CD4-positive, alpha-beta T cell treated with Interleukin-17A for 1 hour (primary cell): ENCODE measurements at places on chromosomes 16 and 17.

- no peak for DNase-seq
These were observed 35.8 kb downstream of the MSI2 start for GRCh38 chr17:57292091-57292490.

GRCh38 chr17:30290696-30291542 lies 825 bp downstream of the BLMH start:
- peak; percentile 29 for DNase-seq

DNA sequence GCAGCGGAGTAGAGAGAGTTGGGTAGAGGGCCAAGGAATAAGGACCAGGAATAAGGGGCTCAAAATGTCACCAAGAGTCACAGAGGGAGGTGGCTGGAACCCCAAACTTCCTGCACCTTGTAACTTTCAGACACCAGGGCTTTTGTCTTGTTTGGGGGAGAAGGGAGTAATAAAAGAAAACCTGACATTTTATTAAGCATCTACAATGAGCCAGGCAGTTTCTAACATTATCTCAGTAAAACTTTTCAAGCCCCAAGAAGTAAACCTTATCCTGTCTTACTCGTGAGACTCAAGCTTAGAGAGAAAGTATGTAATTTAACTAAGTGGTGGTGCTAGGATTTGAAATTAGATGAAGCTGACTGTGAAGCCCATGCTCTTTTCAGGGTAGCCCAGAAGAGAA lies 848 bp upstream of the MTMR4 start:
- no peak for DNase-seq

DNA sequence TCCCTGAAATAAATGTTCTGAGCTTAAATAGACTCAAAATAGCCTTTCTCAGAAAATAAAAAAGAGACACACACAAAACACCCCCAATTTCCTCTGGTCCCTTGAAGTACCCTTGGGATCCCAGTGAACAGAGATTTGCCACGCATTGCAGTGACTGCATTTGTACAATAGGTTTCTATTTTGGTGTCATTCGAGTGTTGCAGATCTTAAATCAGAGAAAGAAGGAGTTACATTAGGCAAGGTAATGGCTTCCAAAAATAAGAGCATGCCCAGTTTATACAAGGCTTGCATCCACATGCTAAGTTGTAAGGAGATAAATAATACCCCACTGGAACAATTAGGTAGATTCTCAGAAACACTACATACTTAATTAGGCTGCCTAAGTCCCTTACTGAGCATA lies 2.2 kb downstream of the TOX3 start:
- DNase-seq, result no peak

DNA sequence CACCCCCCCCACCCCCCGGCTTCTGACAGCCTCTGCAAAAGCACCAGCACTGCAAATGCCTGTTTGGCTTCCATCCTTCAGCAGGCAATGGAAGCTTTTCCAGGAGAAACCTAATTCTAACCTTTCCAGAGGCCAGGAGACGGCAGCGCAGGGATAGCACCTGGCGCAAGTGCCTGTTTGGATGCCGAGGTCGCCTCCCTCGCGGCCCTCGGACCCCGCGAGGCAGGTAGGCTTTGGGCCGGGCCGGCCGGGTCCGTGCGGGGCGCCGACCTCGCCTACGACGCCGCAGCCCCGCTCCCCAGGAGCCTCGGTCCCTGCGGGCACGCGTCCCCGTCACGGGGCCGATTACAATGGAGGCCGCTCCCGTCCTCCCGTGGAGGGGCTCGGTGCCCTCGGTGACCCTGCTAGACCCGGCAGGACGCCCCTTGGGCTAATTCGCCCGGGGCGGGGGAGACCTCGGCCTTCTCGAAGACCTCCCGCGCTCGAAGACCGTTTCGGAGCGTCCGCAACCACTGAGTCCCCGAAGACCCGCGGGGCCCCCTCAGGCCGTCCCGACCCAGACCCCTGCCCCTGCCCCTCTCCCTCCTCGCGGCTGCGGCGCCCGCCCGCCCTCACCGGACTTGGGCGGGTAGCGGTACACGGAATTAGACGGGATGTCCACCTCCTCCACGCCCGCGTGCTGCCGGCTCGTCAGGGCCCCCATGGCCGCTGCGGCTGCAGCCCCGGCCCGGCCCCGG lies 587 bp downstream of the RNF157 start:
- DNase-seq, result no peak

DNA sequence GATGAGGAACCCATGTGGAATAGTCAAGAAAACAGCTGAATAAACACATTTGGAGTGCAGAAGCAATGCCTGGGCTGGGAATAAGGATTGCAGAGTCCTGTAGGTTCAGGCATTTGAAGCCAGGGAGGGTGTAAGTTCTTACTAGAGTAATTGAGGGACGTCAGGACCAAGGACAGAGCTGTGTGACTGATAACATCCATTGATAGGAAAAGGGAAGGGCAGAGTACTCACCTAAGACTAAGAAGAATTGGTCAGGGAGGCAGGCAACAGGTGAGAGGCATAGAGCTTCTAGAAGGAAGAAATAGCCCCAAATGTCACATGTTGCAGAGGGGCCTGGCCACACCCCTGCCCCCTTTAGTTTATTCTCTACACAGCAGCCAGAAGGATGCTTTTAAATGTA lies 79.8 kb upstream of the TMEM132E start:
- DNase-seq, result no peak

DNA sequence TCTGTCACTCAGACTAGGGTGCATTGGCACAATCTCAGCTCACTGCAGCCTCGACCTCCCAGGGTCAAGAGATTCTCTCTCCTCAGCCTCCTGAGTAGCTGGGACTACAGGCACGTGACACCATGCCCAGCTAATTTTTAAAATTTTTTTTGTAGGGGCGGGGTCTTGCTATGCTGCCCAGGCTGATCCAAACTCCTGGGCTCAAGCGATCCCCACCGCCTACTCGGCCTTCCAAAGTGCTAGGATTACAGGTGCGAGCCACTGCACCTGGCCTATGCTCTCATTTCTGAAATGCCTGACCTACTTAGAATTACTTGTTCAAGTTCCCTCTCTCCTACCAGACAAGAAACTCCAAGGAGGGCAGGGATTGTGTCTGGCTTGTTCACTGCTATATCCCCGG lies 5.1 kb upstream of the GP2 start:
- no peak for DNase-seq

GRCh38 chr16:52618753-52619497 lies 72.0 kb upstream of the TOX3 start:
- DNase-seq, result no peak

DNA sequence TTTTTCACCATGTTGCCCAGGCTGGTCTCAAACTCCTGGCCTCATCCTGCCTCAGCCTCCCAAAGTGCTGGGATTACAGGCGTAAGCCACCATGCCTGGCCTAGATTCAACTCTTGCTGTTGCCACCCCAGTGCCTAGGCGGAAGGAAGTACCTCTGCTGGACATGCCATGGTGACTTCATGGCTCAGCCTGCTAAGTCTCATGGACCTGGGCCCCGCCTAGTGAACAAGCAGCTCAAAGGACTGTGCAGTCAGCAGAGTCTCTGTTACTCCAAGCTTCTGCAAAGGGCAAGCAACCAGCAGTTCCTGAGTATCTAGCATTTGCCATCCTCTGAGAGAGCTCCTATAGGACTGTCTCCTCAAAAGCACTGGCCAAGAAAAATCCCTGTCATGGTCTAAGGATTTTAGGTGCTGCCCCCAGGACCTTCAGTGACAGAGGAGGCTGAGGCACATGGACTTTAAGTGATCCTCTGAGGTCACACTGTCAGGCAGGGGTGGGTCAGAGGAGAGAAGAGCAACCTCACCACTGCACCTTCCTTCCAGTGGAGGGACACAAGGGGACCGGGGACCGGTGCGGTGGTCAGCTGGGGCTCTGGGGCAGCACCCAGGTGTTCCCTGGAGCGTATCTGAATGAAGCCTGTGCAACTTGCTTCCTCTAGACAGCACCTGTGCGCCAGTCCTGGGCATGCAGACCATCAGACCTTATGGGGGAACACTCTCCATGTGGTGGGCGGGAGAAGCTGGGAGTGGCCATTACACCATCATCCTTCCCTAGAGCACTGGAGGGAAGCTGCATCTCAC lies 71.3 kb downstream of the IL21R start:
- DNase-seq, result no peak

- peak; percentile 45 for DNase-seq
These were observed 56.4 kb upstream of the SLC25A19 start for GRCh38 chr17:75345514-75346167.

GRCh38 chr16:16175296-16175695 lies 48.0 kb downstream of the ABCC6 start:
- DNase-seq, result no peak

GRCh38 chr17:80363518-80364090 lies 51.4 kb upstream of the ENDOV start:
- DNase-seq, result no peak

- no peak for DNase-seq
These were observed 327.9 kb downstream of the SLC39A11 start for GRCh38 chr17:72764632-72765041.

DNA sequence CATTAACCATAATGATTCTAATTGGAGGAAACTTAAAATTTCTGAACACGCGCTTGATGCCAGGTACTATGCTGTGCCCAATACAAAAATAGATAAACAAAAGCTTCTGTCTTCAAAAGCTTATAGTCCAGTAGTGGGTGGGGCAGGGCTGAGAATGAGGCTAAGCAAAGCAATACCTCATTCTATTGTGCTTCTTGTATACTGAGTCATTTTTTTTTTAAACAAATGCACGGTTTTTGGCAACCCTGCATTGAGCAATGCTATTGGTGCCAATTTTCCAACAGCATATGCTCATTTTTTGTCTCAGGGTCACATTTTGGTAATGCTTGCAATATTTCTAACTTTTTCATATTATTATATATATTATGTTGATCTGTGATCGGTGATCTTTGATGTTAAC lies 34.7 kb upstream of the HNF1B start:
- DNase-seq, result no peak

DNA sequence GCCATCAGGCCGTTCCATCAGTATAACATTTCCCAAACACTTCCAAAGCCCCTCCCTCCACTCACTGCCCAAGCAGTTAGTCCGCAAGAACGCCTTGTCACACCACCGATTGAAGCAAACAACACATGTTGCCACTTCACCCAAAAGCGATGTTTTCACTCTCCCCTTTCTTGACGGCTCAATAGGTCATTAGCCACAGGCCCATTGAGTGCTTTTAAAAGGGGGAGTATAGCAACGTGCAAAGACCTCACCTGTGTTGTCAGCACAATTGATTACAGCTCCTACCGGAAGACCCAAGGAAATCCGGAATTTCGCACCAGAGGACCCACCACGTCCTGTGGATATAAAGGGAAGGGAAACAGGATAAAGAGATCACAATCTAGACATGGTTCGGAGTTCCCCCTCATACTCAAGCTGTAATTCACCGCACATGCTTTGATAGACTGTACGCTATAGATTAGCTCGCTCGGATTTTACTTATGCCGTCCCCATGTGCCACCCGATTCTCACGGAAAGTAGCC lies 690 bp downstream of the RPL23 start:
- DNase-seq, result peak; percentile 74

DNA sequence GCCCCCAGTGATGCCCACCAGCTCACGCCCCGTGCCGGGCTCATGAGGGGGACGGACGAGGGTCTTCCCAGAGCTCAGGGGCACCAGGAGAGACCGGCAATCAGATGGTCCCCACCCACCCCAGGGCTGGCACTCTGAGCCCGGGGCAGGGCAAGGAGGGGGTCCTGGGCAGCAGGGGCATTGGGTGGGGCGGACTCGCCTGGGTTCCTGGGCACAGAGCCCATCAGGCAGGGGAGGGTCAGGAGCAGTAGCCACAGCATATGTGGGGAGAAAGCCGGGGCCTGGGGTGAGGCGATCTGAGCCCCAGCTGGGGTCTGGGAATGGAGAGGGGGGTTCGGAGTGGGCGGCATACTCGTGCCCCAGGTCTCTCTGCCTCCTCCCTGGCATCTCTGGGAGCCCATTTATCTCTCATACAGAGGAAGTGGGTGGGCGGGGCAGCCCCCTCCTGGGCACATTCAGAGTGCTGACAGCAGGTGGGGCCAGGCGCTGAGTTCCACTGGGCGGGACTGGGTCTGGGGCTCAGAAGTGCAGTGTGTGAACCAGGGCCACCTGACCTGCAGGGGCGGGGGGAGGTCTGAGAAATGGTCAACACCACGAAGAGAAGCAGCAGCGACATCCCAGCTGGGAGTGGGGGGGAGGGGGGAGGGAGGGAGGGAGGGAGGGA lies 20.5 kb upstream of the UBE2I start:
- peak; percentile 23 for DNase-seq

DNA sequence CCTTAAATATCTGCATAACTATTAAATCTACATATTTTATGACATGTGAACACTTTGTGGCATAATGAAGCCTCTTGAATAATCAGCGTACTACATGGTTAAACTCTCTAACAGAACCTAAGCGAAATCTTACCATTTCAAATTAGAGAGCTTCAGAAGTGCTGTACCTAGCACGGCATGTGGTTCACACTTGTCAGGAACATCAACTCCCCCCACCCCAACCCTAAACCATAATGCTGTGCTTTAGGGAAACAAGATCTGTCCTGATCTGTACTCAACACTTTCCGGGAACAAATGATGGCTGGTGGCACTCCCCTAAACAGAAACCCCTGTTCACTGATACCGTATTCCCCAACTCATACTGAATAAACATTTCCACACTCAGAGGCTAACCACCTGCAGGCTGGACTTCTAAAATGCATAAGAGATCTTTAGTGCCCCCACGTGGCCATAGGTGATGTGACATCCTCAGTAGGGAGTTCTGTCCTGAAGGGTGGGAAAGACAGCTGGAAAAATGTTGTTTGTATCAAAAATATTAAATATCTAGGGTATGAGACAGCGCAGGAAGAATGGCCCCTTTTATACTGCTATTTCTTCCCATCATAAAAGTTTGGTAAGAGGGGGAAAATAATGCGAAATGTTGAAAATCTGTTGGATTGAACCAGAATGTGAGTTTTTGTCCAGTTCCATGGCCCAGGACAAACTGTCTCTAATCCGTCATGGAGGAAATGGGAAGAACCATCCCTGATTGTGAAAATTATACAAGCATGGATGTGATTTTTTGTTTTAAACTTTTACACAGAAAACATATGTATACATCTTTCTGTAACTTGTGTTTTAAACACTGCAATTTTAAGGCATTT lies 88.6 kb downstream of the USP31 start:
- DNase-seq, result peak; percentile 56

- DNase-seq, result no peak
These were observed 902 bp downstream of the GHDC start for GRCh38 chr17:42193216-42193968.

DNA sequence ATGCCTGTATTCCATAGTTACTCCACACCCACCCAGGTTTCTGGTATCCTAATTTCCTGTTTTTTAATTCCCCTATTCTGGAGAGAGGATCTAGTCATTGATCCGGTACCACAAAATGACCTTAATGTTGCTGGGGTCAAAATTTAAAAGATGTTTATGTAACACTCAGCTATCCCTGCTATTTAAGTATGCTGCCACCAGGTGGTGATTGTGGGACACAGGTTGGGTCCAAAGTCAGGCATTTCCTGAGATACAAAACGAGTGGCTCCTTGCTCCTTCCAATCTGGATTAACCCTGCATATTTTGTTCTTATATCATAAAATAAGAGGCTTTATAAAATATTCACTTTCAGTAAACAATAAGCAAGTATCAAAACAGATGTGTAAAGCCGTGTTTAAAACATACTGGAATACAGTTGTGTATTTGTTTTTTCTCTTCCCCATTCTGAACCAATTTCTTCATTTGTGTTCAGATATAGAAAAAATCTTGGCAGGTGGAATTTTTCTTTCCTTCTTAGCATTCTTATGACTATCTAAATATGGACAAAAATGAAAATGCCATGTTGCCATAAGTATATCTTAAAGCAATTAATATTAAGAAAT lies 16.3 kb downstream of the HS3ST4 start:
- no peak for DNase-seq

GRCh38 chr16:9007177-9007794 lies 43.6 kb upstream of the USP7 start:
- DNase-seq, result no peak
